ENCODE measurements at places on chromosomes 12 and 14. TPM values are rescaled to one million over a fixed set of nuclear protein-coding genes. Genes with fewer than 3 reads are reported as not detected.

GRCh38 chr12:104108755-104109445 lies 29.1 kb downstream of the NFYB start:
- peak; percentile 88 for DNase-seq

DNA sequence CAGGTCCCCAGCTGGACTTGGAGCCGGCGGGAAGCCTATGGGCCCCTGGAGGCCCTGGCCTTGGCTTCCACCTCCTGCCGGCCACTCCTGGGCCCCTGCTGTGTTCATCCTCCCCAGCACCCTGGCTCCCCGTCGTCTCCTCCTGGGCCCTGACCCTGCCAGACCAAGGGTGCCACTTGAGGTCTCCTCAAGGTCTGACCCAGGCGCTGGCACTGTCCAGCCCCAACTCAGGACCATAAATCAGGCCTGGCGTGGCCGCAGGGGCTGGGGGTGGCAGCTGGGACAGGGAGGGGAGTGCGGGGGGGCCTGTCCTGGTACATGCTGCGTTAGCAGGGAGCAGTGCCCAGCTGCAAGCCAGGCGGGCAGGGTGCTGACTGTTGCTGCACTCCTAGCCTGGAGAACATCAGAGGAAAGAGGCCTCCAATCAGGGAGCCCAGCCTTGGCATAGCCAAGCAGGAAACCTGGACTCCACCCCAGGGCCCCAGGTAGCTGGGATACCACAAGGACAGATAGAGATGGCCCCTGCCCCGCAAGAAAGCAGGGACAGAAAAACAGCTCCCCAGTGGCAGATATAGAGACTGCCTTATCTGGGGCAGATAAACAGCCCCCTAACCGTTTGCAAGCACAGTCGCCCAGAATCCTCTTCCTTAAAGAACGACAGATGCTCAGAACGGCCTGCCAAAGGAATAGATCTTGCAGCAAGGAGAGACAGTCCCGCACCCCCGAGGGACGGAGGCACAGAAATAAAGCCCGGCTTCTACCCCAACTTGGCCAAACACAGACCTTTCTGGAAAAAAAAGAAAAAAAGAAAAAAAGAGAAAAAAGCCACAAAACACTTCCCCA lies 6.5 kb upstream of the ATG101 start:
- no peak for DNase-seq

DNA sequence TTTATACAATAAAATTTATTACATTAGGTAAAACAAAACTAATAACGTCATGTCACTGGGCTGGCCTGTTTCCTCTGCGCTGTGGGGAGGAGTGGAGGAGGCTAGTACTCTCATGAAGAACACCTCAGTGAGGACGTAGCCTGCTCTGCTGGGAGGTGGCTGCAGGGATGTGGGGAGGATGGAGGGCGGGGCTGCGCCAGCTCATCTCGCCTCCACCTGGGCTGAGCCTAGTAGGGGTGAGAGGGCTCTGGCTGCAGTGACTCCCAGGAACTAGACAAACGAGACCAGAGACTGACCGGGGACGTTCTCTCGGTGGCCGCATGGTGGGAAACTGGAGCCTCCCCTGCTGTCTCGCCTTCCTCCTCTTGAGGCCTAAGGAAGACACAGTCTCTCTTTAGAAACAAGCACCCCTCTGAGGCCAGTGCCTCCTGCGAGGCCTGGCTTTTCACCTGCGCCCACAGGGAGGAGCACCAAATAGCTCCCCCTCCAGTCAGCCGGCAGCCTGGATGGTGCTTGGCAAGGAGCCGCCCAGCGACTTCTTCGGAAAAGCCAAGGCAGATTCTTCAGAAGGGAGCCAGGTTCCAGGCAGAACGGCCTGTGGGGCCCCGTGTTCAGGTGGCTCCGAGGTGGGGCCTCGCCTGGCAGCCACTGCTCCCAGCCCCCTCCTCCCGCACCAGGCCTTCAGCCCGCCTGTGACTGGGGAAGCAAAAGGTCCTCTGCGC lies 62.4 kb downstream of the PLEKHG3 start:
- no peak for DNase-seq

- DNase-seq, result no peak
Observed at GRCh38 chr14:51521764-51522163, 129.9 kb upstream of the FRMD6 start.

Gene NTF3
- 5.0 TPM for total RNA-seq

- DNase-seq, result peak; percentile 21
Observed at GRCh38 chr14:67265131-67265530, 23.9 kb downstream of the PALS1 start.

GRCh38 chr12:58248599-58248998 lies 307.2 kb downstream of the ATP23 start:
- DNase-seq, result no peak

GRCh38 chr14:39435241-39435640 lies 3.0 kb upstream of the FBXO33 start:
- DNase-seq, result no peak

DNA sequence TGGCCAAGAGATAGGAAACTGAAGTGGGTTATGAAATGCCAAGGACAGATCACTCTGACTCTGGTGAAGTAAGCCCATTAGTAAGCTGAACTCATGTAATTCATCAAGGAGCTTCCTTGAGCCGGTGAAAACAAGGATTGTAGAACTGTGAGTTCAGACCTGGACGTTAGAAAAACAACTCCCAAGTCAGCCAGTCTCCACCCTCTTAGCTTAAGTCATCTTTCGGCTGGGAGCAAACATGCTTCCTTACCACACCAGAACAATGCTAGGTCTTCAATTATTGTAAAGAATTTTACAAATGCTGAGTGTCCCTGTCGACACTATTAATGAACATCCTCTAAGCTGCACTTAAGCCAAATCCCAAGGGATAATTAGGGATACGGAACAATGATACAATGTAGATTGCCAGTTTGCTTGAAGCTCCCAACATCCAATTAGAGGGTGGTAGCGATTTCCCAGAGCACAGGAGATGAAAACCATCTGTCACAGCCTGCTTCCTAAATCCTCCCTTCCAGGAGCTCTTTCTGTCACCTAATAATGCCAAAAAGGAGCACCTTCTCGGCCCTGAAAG lies 45.7 kb upstream of the VASH1 start:
- DNase-seq, result no peak

Gene KLHL33
- total RNA-seq, result not detected

DNA sequence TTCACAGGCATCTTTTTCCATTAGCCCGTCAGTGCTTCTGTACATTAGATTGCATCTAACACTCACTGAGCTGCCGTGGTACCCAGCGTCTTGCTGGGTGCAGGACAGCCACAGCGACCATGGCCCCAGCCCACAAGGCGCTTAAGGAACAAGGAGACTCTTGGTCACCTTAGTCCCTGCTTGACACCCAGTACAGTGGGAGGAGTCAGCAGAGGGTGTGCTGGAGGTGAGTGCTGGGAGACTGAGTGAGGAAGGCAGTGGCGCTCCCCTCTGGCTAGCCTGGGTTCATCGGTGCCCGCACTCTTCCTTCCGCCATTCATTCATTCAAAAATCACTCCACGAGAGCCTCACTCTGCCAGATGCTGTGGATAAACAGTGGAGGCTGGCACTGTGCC lies 21.8 kb downstream of the FBLN5 start:
- DNase-seq, result no peak

DNA sequence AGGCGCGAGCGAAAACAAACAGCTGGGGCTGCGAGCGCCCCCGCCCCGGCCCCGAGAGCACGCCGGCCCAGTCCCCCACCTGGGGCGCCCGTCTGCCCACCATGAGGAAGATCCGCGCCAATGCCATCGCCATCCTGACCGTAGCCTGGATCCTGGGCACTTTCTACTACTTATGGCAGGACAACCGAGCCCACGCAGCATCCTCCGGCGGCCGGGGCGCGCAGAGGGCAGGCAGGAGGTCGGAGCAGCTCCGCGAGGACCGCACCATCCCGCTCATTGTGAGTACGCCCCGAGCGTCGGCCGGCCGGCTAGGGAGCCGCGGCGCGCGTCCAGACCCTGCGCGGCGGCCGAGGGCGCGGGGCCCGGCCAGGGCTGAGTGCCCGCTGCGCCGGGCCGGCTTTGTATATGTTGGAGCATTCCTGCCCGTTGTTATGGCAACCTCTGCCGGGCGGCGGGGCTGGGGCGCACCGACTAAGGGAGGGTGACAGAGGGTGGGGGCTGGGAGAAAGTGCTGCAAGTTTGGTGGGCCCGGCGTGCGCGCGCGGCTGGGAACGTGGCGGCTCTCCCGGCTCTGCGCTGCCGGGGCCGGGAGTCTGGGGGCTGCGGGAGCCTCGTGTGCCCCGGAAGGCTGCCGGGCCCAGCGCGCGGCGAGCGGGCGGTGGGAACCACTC lies 367 bp downstream of the GALNT16 start:
- DNase-seq, result peak; percentile 61

DNA sequence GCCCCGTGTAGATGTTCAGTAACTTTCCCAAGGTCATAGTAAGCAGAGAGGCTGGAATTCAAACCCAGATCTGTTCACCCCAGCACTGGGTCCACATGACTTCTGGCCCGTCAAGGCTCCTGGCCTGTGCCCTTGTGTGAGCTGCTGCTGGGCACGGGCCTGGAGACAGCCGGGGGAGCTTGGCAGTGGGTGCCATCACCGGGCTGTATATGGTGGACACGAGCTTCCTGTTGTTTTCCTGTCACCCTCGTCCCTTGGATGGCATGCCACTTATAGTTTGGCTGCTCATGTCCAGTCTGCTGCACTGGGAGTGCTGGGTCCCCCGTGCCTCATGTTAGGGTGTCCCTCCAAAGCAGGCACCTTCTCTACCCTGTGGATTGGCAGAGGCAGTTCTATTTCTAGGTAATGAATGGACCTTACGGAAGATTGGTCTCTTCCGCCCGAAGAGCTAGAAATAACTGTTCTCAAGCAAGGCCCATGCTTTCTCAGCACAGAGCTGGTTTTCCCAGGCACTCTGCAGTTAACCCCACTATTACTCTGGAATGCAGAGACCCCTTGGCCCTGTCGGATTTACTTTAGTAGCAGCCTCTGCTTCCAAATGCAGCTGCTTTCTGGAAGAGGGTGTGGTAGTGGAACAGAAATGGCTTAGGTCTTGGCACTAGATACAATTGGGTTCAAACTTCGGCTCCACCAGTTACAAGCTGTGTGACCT lies 44.3 kb downstream of the ELK3 start:
- no peak for DNase-seq

Gene MYH7
- not detected for total RNA-seq

DNA sequence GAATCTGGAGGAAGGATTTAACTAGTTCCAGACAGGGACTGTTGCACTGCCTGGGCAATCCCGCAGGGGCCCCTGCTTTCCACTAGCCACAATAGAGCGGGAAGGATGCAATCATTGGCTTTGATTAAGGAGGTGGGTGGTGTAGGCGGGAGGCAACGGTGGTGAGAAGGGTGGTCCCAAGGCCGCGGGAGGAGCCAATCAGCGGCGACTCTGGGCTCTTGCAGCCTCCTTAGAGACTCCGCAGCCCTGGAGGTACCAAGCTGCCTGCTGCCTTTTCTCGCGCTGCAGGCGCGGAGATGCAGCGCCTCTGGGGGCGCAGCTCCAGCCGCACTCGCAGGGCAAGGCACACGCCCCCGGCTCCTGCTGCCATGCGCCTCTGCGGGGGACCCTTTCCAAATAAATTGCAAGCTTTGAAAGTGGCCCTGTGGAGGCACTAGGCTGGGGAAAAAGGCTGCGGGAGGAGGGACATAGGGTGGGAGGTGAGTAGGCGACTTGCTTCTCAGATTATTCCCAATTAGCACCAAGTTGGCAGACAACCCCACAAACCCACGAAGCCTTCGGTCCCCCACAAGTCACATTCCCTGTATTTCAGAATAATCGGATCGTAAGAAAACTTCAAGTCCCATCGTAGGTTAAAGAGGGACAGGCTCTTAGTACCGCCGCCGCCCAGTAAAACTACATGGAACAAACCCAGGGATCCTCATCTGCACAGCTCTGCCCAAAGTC lies 858 bp upstream of the KCNA1 start:
- peak; percentile 36 for DNase-seq

DNA sequence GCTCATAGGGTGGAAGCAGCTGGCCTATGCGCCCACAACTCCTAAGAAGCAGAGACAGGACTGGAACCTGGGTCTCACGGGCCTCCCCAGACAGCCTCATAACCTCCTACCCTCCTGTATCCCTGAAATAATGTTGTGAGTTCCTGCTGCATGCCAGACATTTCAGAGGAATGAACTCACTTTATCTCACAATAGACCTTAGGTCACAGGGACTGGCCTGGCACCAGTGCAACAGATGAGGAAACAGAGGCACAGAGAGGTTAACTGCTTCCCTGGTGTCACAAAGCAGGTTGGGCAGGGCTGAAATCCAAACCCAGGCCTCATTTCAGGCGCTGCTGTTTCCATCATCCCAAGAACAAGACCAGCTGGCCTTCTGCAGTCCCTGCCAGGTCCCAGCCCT lies 5.3 kb downstream of the PHETA1 start:
- DNase-seq, result no peak

- peak; percentile 89 for DNase-seq
Observed at GRCh38 chr14:74922752-74923401, at the start of gene RPS6KL1. RPS6KL1 (minus strand) TSS chr14:74923260; CDS start chr14:74921541, 1,719 bp downstream.

- peak; percentile 28 for DNase-seq
Observed at GRCh38 chr12:1318327-1319031, 275.9 kb downstream of the FBXL14 start.

Gene NR4A1
- total RNA-seq, result 59.2 TPM

GRCh38 chr12:113237748-113238147 lies 16.5 kb downstream of the TPCN1 start:
- DNase-seq, result no peak

Data from hepatocyte (in vitro differentiated cells).